Breast epithelium (tissue), 4 donors: ENCODE measurements at places on chromosomes 3 and 15.

- DNase-seq, result no peak
Measured at GRCh38 chr3:47622671-47623461, 44.2 kb upstream of the CSPG5 start.

- DNase-seq, result no peak
Measured at GRCh38 chr3:165669967-165670366, 167.3 kb downstream of the BCHE start.

DNA sequence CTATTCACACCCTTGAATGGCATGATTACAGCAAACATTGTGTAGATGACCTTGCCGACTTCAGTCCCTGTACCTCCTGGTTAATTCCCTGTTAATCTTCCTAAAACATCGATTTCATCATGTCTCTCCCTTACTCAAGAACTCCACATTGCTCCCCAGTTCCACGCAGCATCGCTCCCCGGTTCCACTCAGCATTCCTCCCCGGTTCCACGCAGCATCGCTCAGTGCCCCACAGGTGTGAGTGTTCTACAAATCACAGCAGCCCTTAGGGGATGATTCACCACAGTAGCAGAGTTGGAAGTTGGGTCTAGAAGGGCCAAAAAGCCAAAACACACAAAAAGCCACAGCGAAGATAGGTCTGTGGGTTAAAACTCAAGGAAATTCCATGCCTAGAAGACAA, 8.6 kb upstream of the TNK2 start:
- DNase-seq, result no peak

DNA sequence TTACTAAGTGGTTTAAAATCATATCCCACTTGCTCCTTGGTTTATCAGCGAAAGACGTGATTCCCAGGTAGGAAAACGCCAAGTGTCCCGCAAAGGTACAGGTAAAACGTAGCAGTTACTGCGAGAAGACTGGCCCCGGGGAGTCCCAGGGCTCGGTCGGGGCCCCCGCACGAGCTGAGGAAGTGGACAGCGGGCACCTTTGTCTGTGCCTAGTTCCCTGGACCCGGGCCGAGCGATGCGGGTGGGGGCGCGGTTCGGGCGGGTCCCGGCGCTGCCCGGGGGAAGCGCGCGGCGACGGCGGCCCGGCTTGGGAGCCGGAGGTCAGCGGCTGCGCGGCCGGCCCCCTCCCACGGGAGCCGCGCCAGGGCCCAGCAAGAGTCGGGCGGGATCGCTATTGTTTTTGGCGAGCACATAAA, 864 bp upstream of the NEO1 start:
- peak; percentile 60 for DNase-seq

DNA sequence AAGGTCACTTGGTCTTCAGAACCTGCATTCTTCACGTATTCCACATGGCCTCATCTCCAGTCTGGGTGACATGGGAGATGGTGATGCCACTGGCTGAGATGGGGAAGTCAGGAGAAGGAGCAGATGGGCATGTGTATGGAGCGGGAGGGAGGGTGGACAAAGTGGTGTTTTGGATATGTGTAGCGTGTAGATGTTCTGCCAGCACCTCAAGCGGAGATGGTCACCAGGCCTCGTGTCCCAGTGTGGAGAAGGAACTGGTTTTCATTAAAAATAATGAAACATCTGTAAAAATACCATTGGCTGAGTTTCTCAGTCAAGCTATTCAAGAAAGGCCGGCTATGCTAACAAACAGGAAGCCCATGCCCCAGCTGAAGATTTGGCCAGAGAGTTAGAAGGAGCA, 26.2 kb downstream of the LARP6 start:
- DNase-seq, result no peak

- no peak for DNase-seq
Measured at GRCh38 chr3:25474052-25474451, 46.0 kb downstream of the RARB start.

DNA sequence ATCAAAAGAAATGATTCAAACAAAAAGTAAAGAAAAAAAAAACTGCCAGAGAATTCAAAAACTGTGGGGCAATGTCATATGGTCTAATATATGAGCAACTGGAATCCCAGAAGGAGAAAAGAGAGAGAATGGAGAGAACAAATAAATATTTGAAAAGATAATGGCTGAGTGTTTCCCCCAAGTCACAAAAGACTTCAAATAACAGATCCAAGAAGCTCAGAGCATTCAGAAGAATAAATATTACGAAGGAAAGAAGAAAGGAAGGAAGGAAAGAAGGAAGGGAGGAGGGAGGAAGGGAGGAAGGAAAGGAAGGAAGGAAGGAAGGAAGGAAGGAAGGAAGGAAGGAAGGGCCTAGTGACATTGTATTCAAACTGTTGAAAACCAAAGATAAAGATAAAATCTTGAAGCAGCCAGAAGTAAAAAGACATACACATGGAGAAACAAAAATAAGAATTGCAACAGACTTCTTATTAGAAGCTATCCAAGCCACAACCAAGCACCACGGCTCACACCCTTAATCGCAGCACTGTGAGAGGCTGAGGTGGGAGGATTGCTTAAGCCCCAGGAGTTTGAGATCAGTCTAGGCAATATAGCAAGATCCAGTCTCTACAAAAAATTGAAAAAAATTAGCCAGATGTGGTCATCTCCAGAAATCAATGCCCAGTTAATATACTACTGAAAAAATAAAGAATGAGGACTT, 118.9 kb upstream of the IGSF10 start:
- peak; percentile 20 for DNase-seq

GRCh38 chr15:58934521-58934920, 1.0 kb upstream of the SLTM start:
- no peak for DNase-seq

- no peak for DNase-seq
Measured at GRCh38 chr3:22101811-22102210, 350.8 kb upstream of the ZNF385D start.

DNA sequence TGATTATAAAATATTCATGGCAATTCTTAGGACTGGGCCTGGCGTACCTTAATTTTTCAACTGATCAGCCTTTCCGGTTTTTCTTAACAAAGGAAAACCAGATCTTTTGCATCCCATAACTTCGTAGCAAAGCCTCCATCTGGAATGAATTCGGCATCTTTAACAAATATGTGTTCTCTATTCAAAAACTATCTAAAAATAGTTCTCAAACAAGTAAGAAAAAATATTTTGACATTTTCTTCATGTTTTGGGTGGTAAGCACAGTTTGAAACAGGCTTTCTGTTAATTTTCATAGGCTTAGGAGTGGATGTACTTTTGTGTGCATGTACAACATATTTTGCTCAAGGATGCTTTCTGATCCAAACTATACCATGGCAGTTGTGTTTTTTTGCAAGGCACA, 55.1 kb downstream of the RBMS3 start:
- DNase-seq, result no peak

GRCh38 chr3:159273070-159273469, 471.2 kb downstream of the MFSD1 start:
- DNase-seq, result no peak

- DNase-seq, result no peak
Measured at GRCh38 chr15:77670558-77671361, 38.0 kb upstream of the LINGO1 start.

DNA sequence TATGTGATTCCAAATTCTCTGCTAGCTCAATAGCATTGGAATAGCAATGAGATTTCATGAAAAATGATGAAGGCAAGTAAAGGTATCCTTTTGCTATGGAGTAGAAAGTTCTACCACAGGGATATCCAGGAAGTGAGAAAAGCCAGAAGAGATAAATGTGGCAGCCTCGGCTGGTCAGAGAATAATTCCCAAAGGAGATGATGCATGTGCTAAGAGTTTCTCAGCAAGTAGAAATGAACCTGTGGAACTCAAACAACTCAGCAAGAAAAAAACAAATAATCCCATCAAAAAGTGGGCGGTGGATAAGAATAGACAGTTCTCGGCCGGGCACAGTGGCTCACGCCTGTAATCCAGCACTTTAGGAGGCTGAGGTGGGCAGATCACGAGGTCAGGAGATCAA, 38.2 kb downstream of the ALS2CL start:
- DNase-seq, result no peak

- DNase-seq, result no peak
Measured at GRCh38 chr3:142888099-142888480, 793 bp downstream of the PCOLCE2 start.

DNA sequence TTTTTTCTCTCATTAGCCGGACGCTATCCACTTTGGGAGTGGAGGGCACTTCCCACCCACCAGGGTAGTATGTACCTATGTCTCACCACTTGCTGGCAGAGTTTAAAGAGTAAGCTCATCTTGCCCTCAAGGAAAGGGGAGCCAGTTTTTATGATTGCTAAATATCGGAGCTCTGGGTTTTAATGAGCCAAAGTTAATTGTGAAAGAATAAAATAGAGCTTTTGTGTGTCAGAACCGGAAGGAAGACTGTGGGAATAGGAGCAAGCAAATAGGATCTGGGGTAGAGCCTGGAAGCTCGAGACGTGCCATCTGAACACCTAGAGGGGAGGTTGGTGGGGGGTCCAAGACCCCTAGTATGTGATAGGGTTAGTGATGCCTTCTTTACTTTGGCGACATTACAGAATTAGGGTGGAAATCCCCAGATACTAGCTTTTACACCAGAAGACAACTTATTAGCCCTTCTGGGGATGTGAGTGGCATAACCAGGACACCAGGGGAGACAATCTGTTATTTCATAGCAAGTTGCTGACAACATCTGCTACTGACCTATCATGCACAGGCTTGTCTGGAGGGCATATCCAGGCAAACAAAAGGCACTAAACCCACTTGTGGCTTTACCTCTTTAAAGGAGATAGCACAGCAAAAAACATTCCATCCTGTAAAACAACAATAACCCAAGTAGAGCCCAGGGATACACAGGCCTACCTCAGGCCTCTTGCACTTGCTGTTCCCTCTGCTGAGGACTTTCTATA, 333.8 kb downstream of the ZNF621 start:
- no peak for DNase-seq

DNA sequence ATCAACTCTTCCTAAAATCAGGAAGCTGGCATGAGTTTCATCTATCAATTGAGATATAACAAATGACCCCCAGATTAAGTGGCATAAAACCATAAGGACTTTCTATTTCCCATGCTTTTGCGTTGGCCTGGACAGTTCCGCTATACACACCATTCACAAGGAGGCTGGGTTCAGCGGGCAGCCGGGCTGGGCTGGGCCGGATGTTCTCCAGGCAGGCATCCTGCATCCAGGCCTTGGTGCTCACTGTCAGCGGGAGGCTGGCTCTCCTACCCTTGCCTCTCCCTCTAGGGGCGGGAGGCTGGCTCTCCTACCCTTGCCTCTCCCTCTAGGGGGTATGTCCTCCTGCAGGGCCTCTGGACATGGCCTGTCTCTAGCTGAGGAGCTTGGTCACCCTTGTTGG, 266.0 kb upstream of the ARRDC4 start:
- DNase-seq, result no peak

DNA sequence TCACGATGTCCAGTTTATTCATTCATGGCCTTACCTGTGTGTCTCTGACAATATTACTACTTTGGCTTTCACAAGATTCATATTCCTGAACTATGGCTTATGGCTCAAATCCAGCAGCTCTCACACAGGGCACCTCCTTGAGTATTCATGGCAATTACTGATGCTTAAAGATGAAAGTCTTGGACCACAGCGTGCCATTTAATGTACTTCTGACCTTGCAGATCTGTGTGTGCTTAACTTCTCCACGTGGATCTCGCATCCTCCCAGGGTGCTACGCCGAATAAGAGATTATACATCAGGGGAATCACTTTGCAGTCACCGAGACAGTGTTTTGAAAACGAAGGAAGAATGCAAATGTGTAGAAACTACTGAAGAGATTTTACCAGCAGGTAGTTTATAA, 147.5 kb downstream of the TNIK start:
- DNase-seq, result no peak

GRCh38 chr3:187678726-187679268, 8.6 kb upstream of the SST start:
- no peak for DNase-seq

- DNase-seq, result no peak
Measured at GRCh38 chr3:97885931-97886824, 64.4 kb downstream of the CRYBG3 start.

- no peak for DNase-seq
Measured at GRCh38 chr15:71091601-71092000, 23.7 kb upstream of the THSD4 start.

DNA sequence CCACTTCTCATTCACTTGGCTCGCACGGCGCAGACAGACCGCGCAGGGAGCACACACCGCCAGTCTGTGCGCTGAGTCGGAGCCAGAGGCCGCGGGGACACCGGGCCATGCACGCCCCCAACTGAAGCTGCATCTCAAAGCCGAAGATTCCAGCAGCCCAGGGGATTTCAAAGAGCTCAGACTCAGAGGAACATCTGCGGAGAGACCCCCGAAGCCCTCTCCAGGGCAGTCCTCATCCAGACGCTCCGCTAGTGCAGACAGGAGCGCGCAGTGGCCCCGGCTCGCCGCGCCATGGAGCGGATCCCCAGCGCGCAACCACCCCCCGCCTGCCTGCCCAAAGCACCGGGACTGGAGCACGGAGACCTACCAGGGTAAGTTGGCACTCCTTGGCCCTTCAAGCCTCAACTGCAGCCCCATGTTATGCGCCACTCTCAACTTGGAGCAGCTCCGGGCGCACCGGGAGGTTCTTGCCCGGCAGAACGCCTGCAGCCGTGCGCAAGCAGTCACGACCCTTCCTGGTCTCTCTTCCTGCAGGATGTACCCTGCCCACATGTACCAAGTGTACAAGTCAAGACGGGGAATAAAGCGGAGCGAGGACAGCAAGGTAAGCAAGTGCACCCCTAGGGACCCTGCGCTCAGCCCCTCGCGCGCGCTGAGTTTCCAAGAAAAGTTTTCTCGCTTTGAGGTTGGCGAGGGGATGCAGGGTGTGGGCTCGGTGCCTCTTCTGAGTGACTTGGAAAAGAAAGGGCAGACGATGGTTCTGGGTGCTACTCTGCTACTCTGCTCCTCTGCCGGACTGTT, at the start of gene BHLHE40:
Gene BHLHE40 (plus strand): TSS at position 10 of the 801 bp plus-strand sequence. CDS start 282 bp downstream, at position 292.
- DNase-seq, result no peak

GRCh38 chr3:170054204-170054603, 16.4 kb downstream of the GPR160 start:
- no peak for DNase-seq

DNA sequence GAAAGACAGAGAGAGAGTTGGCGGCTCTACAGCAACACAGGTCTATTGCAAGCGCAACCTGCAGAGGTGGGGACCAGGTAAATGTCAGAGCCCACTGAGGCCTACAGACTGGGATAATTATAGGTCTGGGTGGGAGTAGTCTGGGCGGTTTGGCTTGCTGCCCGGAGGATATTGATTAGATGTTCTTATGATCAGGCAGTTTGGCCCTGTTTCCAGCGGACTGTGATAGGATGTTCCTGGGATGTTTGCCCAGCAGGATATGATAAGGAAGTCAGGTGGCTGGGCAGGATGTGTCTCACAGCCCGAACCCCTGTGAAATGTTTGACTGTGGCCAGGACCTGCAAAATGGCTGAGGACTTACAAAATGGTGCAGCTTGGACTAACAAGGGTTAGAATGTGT, 364.9 kb downstream of the NAALADL2 start:
- DNase-seq, result no peak
